ENCODE measurements at places on chromosomes 7 and 10.

DNA sequence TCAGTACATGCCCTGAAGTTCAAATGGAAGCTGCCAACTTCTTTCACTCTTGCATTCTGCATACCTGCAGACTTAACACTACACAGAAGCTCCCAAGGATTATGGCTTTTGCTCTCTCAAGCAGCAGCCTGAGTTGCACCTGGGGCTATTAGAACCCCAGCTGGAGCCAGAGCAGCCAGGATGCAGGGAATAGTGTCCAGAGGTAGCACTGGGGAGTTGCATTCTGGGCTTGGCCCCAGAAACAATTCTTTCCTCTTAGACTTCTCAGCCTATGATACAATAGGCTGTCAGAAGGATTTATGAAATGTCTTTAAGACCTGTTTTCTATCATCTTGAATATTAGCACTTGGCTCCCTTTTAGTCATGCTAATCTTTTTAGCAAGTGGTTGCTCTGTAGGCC is 886.7 kb upstream of the GHITM start:
- DNase-seq: no peak

DNA sequence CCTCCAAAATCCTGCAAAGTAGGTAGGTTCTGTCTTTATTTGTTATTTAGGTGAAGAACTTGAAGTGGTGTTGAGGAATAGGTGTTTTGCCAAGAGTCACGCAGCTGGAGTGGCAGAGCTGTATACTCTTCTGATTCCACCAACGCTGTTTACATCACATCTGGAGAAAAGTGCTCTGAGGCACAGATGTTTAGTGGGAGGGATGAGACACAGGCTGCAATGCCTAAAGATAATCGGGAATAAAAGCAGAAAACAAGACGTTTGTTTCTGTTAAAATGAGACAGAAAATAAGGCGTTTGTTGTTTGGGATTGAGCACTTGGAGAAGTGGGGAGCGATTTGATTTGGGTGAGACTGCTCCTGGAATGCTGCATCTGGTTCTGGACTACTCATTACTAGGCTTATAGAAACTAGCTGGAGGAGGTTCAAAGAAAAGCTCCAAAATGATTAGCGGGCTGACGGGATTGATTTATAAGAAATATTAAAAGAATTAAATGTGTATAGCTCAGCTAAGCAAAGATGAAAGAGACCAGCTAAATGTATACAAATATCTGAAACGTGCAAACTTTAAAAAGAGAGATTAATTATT is 54.3 kb downstream of the TRUB1 start:
- DNase-seq: no peak

DNA sequence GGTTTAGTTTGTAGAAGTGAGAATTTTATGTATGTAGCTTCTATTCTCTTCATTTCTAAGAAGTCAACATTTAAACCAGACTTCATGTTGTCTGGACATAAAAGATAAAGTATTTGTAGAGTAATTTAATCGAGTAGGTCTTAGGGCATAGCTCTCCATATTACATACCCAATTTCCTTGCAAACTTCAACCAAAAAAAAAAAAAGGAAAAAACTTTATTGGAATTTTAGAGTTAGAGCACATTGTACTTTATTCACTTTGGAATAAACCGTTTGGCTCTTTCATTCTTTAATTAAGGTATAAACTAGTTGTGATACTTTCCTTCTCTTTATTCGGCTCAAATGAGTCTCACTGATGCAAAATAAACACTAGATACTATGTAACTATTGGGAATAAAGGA is 36.0 kb downstream of the PTER start:
- DNase-seq: no peak

- DNase-seq: no peak
Measured at GRCh38 chr10:10156917-10157600, 860.6 kb upstream of the CELF2 start.

- DNase-seq: no peak
Measured at GRCh38 chr10:71082960-71083715, 129.2 kb upstream of the UNC5B start.

DNA sequence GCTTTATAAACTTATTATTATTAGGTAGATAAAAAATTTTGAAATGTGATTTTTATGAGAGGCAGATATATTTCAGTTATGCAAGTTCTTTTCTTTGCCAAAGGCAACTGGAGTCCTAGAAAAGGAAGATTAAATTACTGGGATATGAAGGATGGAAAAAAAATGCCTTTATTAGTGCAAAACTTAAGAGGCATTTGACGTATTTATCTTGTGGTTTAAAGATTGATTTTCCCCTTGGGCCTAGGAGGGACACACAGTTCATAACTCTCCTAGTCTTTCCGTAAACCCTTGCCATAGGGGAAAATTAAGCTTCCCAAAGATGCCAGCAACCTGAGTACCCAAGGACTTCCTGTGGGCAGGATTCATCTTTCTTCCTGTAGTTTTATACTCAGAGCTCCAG is 3.1 kb upstream of the STEAP4 start:
- DNase-seq: no peak

- no peak for DNase-seq
Measured at GRCh38 chr10:128086003-128086863, 40.0 kb downstream of the MKI67 start.

DNA sequence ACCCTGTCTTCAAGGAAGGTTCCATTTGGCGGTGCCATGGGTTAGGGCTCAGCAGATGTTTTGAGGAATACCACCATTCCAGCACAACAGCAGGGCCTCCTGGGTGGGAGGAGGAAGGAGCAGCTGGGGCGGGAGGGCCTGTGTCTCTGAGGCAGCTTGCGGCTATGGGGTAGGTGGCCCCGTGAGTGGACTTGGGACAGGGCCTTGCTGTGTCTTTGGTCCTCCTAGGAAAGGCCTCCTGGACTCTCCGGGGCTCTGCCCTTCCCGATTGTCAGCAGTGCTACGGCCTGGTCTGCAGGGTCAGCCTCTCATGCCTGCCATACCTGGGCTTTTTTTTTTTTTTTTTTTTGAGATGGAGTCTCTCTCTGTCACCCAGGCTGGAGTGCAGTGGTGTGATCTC is 96.7 kb downstream of the PAXIP1 start:
- DNase-seq: no peak

- DNase-seq: no peak
Measured at GRCh38 chr10:111548084-111548726, 471.4 kb downstream of the ADRA2A start.
